NAMALWA (cell line): ENCODE measurements at places on chromosomes 7 and 10.

DNA sequence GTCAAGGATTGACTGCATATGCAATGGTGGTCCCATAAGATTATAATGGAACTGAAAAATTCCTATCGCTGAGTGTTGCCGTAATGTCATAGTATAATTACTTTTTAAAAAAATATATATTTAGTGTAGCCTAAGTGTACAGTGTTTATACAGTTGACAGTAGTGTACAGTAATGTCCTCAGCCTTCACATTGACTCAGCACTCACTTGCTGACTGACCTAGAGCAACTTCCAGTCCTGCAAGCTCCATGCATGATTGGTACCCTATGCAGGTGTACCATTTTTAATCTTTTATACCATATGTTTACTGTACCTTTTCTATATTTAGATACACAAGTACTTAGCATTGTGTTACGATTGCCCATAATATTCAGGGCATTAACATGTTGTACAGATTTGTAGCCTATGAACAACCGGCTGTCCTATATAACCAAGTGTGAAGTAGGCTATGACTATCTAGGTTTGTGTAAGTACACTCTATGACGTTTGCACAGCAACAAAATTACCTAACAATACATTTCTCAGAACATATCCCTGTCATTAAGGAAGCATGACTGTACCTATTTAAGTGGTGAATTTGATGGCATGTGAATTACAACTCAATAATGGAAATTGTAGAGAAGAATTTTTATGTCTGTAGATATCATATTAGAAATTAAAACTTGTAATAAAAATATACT is 40.9 kb downstream of the CCNY start:
- no peak for DNase-seq

- no peak for DNase-seq
Observed at GRCh38 chr7:155274633-155275355, 22.9 kb upstream of the INSIG1 start.

- DNase-seq, result no peak
Observed at GRCh38 chr7:73904219-73905137, 43.5 kb downstream of the TMEM270 start.

- DNase-seq, result no peak
Observed at GRCh38 chr10:82505009-82505408, 630.0 kb downstream of the NRG3 start.

- no peak for DNase-seq
Observed at GRCh38 chr10:62471711-62472110, 97.5 kb downstream of the ZNF365 start.

- DNase-seq, result no peak
Observed at GRCh38 chr7:156178214-156178613, 366.0 kb upstream of the SHH start.

GRCh38 chr7:135644729-135645128 is 17.6 kb upstream of the STMP1 start:
- no peak for DNase-seq

DNA sequence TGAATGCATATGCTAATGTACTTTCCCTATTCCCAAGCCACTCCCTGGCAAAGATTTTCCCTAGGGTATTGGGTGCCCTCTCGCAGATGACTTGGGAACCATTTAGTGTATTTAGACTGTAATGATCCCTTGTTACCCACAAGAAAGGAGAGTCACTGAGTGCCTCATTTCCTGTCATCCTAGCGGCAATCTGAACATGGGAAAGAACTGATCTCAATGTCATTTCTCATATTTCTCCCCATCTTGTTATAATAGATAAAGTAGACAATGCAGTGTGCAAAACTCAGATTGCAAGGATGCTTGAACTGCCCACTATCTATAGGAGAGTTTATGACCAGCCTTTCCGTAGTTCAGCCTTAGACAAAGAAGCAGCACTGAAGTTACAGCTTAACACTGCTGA is 123.3 kb downstream of the MICU1 start:
- no peak for DNase-seq

- DNase-seq, result no peak
Observed at GRCh38 chr7:133887459-133887858, 239.7 kb upstream of the LRGUK start.

DNA sequence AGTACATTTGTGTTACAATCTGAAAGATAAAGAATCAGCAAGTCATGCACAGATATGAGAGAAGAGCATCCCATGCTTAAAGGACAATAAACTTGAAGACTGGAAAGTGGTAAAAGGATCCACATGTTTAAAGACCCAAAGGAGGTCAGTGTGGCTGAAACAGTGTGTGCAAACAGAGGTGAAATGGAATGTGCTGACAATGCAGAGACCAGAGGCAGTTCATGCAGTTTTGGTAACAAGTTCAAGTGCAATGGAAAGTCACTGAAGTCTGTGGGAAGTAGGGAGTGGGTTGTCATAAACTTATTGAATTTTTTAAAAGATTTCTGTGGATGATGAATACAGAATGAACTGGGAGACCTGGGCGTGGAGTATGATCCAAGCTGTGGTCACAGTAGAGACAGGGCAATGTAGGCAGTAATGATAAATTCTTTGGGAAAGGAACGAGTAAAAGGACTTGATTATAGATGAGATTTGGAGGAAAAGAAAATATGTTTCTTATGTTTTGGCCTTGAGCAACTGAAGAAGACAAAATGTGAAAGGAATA is 408.0 kb downstream of the HGF start:
- no peak for DNase-seq

DNA sequence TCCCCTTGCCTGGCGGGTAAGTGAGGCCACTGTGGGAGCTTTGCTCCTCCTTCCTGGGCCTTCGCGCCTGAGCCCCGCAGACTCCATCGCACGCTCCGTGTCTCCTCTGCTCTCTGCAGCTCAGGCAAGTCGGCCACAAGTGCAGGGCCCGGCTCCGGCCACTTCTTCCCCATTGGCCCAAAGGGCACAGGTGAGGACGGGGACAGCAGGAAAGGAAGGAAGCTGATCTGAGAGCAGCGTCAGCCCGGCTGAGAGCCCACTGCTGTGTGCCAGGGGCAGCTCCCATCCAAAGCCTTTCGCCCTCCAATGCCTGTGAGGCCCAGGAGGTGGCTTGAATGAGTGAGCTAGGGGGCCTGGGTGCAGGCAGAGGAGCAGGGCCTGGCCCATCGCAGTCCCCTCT is 33.7 kb upstream of the RHEB start:
- DNase-seq, result no peak

DNA sequence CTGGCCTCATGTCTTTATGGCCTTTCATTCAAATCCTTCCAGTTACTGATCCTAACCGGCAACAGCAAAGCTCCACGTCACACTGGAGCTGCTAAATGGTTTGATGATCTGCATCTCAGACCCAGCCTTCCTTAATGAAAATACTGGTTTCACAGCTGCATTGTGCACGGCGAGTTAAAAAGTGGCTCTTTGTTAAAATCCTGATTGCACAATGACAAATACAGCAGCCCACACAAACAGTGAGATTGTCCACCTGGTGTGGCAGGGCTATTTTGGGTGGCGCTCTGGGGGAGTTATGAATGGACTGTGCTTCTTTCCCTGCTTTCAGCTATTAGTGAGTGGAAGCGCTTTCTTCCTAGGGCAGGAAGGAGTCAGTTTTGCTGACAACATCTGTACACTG is 63.4 kb upstream of the C1QL3 start:
- no peak for DNase-seq

GRCh38 chr7:105897999-105898398 is 21.6 kb upstream of the ATXN7L1 start:
- no peak for DNase-seq

GRCh38 chr7:156162451-156162850 is 350.2 kb upstream of the SHH start:
- DNase-seq, result no peak

DNA sequence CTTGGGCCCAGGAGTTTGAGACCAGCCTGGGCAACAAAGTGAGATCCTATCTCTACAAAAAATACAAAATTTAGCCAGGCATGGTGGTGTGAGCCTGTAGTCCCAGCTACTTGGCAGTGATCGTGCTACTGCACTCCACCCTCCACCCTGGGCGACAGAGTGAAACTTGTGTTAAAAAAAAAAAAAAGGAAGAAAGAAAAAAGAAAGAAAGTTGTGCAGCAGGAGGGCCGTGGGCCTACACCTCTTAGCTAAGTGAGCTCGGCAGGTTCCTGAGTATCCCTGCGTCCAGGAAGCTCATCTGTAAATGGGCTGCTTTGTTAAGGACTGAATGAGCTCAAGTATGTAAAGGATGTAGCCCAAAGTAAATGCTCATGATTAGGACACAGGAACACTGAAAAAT is 155.0 kb downstream of the RNF216 start:
- no peak for DNase-seq

- DNase-seq, result no peak
Observed at GRCh38 chr7:29965030-29965429, 24.6 kb downstream of the SCRN1 start.

GRCh38 chr7:48380921-48381320 is 209.7 kb downstream of the ABCA13 start:
- no peak for DNase-seq

DNA sequence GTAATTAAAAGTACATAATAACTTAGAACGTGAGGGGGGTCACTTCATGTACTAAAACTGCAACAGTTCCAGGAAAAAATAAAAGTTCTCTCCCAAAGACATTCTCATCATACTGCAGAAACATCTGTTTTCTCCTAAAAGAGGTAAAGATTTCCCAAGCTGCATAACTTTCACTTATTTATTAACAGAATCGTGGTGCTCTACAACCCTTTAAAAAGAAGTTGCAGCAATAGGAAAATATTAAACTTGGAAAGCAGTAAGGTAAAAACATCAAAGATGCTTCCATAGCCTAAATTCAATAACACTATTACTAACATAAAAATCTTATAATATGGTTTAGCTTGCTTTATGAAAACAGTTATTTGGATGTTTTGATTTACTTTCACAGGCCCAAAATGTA is 23.3 kb downstream of the ZFAND4 start:
- DNase-seq, result no peak

DNA sequence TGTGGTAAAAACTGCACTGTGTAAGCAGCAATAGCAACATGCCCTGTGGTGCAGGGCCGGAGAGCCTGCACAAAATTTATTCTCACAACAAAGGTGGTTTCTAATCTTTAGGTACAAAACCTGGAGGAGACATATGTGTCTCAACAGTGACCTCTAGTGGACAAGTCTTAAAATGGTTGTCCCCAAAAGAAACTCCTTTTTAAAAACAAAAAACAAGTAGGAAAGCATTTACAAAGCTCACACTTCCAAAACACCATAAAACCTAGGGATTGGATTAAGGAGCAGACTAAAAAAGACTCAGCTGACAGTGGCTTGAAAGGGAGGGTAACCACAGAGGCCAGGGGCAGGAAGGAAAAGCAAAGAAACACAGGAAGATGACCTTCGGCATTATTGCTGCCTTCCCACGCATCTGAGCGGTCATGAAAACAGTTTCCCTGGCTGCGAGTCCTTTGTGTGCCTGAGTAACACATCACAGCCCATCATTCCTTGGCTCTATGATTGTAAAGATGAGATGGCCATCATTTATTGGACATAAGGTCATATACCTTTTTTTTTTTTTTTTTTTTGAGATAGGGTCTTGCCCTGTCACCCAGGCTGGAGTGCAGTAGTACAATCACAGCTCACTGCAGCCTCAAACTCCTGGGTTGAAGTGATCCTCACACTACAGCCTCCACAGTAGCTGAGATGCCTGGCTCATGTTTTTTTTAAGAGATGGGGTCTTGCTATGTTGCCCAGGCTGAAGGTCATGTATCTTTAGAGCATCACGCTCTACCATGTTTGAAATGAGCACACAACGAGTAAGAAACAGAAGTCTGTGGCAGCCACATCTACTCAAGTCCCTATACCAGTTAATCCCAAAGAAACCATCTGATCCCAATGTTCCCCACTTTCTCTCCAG is 39.5 kb downstream of the RSU1 start:
- peak; percentile 67 for DNase-seq

GRCh38 chr10:58220769-58221451 is 46.8 kb downstream of the IPMK start:
- no peak for DNase-seq

- no peak for DNase-seq
Observed at GRCh38 chr10:90635111-90635765, 222.6 kb downstream of the HTR7 start.

- DNase-seq, result no peak
Observed at GRCh38 chr10:75076348-75076747, 35.1 kb upstream of the SAMD8 start.

- DNase-seq, result no peak
Observed at GRCh38 chr7:8303904-8304528, 42.0 kb upstream of the ICA1 start.

GRCh38 chr10:78150756-78151155 is 117.1 kb downstream of the RPS24 start:
- DNase-seq, result no peak

DNA sequence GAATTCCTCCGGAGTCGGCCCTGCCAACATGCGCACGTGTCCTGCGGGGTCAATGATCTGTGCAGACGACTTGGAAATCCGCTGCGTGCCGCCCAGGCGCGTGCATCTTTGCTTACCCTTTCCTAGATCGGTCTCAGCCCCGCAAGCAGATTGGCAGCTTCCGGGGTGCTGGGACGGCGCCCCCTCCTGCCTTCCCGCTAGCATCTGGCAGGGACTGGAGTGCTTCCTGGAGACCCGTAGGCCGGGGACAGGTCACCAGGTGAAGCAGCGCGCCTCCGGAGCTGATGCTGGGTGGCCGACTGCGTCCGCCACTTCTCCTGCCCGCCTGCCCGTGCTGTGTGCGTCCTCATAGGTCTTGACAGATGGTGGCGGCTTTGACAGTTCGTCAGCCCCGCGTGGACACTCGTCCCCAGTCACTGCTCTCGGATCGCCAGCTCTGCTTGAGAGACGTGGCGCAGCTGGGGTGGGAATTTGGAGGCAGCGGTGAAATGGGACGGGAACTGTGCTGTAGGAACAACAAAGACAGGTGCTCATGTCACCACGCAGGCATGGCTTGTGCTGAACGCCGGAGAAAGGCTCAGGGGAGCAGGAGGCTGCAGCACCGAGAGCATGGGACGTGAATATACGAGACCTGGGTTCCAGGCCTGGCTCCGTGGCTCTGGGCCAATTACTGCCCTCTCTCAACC is 21.9 kb upstream of the KCNK18 start:
- DNase-seq, result no peak

DNA sequence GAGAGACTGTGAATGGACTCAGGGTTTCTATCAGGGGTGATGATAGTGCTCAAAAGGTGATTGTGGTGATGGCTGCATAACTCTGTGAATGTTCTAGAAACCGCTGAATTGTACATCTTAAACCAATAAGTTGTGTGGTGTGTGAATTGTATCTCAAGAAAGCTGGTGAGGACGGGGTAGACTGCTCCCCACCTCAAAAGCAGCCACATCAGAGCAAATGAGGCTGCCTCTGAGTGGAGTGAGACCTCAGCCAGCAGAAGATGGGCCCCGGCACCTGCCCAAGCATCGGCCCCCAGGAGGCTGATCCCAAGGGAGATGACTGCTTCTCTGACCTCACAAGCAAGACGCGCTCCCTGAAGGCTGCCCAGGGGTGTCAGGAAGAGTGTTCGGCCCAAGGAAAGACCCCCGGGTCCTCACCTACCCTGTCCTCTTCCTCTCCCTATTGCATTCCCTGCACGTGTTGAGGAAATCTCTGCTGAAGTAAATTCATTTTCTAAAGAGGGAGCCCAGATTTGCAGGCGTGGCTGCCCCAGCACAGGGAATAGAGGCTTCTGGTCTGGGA is 279.3 kb upstream of the SHH start:
- no peak for DNase-seq
